ENCODE measurements at places on chromosomes 6 and 20.

GRCh38 chr20:11905460-11906179 lies 12.1 kb upstream of the BTBD3 start:
- DNase-seq = no peak

- DNase-seq = no peak
These were observed 19.1 kb downstream of the GCNT2 start for GRCh38 chr6:10540073-10540746.

DNA sequence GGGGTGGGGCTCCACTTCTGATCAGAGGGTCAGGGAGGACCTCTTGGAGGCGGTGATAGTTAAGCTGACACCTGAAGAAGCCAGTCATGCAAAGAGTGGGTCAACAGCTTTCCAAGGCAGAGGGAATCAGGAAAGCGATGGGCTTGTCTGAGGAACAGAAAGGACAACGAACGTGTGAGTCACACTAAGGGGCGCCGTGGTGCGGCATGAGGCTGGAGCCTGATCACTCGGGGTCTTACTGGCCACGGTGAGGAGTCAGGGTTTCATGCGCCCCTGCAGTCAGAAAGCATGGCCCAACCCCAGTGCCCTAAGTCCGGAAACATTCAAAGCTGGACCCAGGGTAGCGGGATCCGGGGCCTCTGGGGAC lies 50.6 kb upstream of the SLC32A1 start:
- DNase-seq = no peak

DNA sequence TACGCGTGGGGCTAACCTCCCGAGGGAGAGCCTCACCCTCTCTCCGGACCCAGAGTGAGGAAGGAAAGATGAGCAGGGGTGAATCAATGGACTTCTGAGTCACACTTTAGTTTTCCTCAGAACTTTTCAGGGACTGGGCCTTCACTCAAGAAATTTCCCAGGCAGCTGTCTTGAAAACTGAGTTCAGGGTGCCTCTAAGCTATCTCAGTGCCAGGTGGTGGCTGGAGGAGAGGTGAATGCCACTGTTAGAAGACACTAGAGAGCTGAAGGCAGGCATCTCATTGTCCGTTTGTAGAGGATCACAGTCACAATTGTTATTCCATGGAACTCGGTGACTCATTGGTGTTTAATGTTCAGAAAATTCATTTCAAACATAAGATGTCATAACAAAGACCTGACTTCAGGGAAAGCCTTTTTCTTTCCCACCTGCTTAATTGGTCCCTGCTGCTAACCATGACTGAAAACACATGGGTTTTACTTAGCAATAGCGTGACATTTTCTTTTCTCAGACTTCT lies 5.3 kb upstream of the SERPINB6 start:
- DNase-seq = no peak

- no peak for DNase-seq
These were observed 136.0 kb upstream of the FOXQ1 start for GRCh38 chr6:1175877-1176276.

GRCh38 chr20:10217721-10218410 lies 764 bp upstream of the SNAP25 start:
- DNase-seq = no peak

DNA sequence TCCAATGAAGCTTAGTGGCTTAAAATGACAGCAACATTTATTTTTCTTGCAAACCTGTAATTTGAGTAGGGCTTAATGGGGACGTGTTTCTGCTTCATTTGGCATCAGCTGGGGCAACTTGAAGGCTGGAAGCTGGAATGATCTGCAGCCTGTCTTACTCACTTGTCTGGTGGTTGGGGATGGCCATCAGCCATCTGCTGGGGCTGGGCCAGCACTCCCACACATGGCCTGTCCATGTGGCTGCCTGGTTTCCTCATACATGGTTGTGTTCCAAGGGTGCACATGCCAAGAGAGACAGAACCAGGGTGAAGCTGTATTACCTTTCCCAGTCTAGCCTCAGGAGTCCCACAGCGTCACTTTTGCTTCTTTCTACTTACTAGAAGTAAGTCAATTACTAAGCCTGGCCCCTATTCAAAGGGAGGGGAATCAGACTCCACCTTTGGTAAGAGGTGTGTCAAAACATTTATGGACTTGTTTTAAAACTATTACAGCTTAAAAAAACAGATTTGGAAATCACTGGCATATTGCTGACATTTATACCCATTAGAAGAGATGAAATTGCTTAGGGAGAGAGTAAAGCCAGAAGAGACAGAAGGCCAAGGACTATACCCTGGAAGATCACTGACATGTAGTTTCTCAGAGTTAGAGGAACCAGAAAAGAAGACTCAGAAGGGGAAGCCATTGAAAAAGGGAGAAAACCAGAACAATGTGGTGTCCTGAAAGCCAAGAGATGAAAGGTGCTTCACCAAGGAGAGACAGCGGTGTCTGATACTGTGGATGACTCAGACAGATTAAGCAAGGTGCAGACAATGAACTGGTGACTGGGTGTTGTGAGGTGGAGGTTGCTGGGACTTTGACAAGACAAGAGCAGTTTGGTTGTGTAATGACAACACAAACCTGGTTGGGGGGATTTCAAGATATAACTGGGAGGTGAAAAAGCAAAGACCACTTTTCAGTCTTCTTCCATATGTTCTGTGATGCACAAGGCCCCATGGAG lies 345.2 kb downstream of the GJA1 start:
- DNase-seq = no peak

DNA sequence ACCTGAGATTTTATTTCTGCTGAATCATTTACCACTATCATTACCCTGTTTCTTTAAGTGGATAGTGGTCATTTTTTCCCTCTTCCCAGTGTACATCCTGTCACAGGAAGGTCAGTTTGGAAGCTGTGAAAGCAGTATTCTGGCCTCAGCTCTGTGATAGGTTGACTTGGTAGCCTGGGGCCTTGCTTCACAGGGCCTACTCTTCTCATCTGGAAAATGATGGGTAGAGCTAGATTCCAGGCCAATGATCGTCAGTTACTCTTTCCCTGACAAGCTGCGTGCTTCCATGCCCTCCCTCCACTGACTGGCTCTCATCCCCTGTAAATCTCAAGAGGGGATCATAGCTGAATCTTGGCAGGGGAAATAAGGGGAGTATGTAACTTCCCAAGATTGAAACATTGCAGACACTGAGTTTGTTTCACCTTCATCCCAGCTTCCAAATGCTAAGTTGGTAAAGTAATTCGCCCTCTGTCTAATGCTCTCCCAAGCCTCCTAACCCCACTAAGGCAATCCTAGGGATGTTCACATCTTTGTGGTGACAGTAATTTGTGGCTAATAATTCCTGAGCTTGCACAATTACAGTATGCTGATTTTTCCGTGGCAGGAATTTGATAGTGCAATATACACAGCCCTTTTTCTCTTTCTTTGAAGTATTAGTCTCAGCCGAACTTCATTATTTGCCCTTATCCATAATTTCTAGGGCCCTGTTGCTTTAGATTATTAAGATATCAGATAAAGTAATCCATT lies 51.2 kb downstream of the VAPB start:
- no peak for DNase-seq

GRCh38 chr20:33832103-33832804 lies 21.1 kb downstream of the CHMP4B start:
- no peak for DNase-seq

- no peak for DNase-seq
These were observed 109.9 kb downstream of the POPDC3 start for GRCh38 chr6:105069821-105070445.

Data from effector CD8-positive, alpha-beta T cell (primary cell).